Neural progenitor cell (in vitro differentiated cells): ENCODE measurements at places on chromosomes 5 and 9. TPM values are rescaled to one million over a fixed set of nuclear protein-coding genes. Genes with fewer than 3 reads are reported as not detected.

DNA sequence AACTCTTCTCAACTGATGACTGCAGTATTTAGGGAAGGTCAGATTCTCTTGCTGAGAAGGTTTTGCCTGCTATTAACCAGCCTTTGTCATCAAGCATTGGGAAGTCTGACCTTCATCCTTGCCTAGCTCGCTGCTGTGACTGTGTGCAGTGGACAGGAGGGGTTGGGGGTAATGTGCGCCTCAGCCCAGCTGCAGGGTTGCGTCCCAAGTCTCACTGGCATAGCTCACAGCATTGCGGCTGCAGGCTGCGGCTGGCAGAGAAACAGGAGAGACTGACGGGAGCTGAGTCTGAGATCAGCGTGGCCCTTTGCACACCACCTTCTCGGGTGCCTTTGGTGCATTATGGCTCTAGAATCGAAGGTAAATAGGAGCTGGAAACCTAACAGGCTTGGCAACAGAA, 55.9 kb upstream of the NCS1 start:
- no peak for DNase-seq

- DNase-seq: peak; percentile 49
These were observed 737 bp downstream of the RNF180 start for GRCh38 chr5:64166201-64166959.

DNA sequence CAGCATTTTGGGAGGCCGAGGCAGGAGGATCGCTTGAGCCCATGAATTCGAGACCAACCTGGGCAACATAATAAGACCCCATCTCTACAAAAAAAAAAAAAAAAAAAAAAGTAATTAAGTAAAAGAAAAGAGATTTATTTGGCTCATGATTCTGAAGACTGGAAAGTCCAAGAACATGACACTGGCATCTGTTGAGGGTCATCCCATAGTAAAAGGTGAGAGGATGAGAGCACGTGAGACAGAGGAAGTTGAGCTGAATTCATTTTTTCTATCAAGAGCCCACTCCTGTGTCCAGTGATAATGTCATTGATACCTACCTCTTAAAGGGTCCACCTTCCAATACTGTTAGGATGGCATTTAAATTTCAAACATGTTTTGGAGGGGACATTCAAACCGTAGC, 19.8 kb downstream of the CREBRF start:
- no peak for DNase-seq

DNA sequence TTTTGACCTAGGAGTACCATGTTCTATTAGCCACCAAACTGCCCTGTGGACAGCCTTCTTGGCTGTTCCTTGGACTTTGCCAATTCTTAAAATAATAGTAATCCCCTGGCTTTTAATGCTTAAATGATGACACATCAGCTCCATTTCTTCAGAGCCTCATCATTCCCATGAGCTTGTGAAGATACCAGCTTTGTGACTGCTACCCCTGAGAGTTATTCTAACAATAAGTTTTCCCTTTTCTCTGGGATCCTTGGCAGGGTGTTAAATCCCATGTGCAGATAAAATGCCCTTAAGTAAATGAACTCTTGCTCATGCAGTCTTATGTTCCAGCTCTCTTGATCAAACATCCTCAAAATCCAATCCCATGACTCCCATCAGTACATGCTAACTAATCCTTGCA, 415.3 kb downstream of the CETN3 start:
- DNase-seq: no peak

GRCh38 chr9:114911167-114911821, 19.1 kb downstream of the TNFSF8 start:
- DNase-seq: peak; percentile 85

The FAM151B gene
- 2.8 and 3.9 TPM in 2 replicates for total RNA-seq

- no peak for DNase-seq
These were observed 136.6 kb downstream of the ADAMTS12 start for GRCh38 chr5:33755231-33755630.

DNA sequence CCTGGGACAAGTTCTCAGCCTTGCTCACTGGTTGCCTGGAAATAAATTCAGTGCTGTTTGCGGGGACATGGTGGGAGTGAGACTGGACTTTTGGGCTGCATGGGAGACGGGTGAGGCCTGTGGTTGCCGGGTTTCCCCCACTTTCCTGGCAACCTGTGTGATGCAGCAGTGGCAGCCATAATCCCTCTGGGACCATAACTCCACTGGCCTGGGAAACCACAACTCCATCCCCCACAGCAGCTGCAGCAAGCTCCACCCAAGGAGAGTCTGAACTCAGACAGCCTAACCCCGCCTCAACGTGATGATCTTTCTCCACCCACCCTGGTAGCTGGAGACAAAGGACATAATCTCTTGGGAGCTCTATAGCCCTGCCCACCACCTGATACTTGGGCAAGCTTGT, 349.9 kb downstream of the PIK3R1 start:
- no peak for DNase-seq
